ENCODE measurements at places on chromosomes 7 and 10. TPM values are rescaled to one million over a fixed set of nuclear protein-coding genes. Genes with fewer than 3 reads are reported as not detected.

GRCh38 chr10:113169111-113169510 is 219.1 kb downstream of the TCF7L2 start:
- H3K27ac ChIP-seq: no peak overlapping the region
- no peak for DNase-seq
- H3K4me3 ChIP-seq: no peak overlapping the region

GRCh38 chr10:128985036-128985435 is 482.0 kb upstream of the MGMT start:
- no peaks in the 10 kb centered on the region for H3K36me3 ChIP-seq
- no peaks in the 10 kb centered on the region for H3K27me3 ChIP-seq
- no peaks in the 10 kb centered on the region for H3K4me1 ChIP-seq

- no peaks in the 10 kb centered on the region for H3K4me1 ChIP-seq
- no peaks in the 10 kb centered on the region for H3K27me3 ChIP-seq
- H3K4me3 ChIP-seq: no peak overlapping the region
Observed at GRCh38 chr10:78414380-78414779, 380.7 kb downstream of the RPS24 start.

DNA sequence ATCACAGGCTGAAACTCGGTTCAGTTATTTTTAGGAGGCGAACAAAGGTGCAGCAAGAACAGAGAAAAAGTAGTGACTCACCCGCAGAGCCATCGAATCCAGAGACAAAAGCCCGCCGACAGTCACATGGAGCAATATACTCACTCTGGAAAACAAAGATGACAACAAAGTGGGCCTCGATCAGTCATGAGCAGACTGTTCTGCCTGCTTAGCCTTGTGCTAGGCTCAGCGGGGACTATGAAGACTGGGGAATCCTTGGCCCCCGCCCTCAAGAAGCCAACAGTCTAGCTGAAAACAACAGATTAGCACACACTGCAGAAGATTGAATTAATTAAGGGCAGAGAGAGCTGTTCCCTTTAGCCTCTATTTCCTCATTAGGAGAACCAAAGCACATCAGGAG is 30.4 kb downstream of the XPNPEP1 start:
- no peak overlapping the region for H3K4me3 ChIP-seq
- peak; percentile 47 for DNase-seq
- peaks cover 40% of the 10 kb centered on the region for H3K4me1 ChIP-seq
- H3K27me3 ChIP-seq: no peaks in the 10 kb centered on the region
- H3K27ac ChIP-seq: no peak overlapping the region

- no peaks in the 10 kb centered on the region for H3K4me1 ChIP-seq
- H3K4me3 ChIP-seq: no peak overlapping the region
- no peaks in the 10 kb centered on the region for H3K27me3 ChIP-seq
Observed at GRCh38 chr7:107364787-107365186, 105.1 kb upstream of the GPR22 start.

DNA sequence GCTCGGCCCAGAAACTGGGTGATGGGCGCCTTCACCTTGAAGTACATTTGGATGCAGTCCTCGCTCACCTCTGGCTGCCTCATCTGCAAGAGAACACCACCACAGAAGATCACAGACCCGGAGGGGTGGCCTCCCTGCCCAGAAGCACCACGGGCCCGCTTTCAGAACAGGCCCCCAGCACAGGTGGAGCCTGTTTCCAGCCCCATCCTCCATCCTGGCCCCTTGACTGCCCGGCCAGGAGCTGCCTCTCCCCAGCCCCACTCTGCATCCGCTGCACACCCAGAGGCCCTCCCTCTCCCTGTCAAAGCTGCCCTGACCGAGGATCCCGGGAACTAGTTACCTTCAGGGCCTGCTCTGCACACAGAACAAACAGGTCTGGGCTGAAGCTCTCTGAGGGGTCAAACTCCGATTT is 724 bp downstream of the CFAP46 start:
- H3K36me3 ChIP-seq: no peaks in the 10 kb centered on the region
- DNase-seq: no peak
- no peak overlapping the region for H3K27ac ChIP-seq
- H3K4me3 ChIP-seq: no peak overlapping the region
- H3K4me1 ChIP-seq: peaks cover 11% of the 10 kb centered on the region

GRCh38 chr10:58642283-58642682 is 129.6 kb downstream of the BICC1 start:
- H3K4me3 ChIP-seq: no peak overlapping the region
- H3K4me1 ChIP-seq: no peaks in the 10 kb centered on the region
- H3K36me3 ChIP-seq: no peaks in the 10 kb centered on the region
- no peak overlapping the region for H3K27ac ChIP-seq
- no peak for DNase-seq

DNA sequence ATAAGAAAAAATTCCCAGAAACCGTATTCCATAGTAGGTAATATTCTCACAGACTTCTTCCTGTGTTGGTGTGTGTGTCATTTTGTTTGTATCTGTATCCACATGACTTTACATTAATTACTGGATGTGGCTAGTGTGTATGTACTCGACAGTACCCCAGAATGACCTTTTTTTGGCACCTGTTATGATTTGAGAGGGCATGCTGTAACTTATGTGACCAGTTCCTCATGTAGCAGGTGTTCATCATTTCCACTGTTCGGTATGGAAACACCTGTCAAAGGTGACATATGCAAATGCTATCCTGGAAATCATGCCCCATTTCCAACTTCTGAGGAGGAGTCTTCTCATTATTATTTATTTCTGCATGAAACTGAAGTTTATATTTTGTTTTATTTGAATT is 89.3 kb downstream of the ZMYND11 start:
- H3K4me3 ChIP-seq: no peak overlapping the region
- no peak for DNase-seq
- H3K27ac ChIP-seq: no peak overlapping the region
- H3K36me3 ChIP-seq: no peaks in the 10 kb centered on the region
- peaks cover 20% of the 10 kb centered on the region for H3K4me1 ChIP-seq

- no peak overlapping the region for H3K4me3 ChIP-seq
- no peaks in the 10 kb centered on the region for H3K27me3 ChIP-seq
- no peaks in the 10 kb centered on the region for H3K4me1 ChIP-seq
- H3K36me3 ChIP-seq: no peaks in the 10 kb centered on the region
- no peak for DNase-seq
Observed at GRCh38 chr7:68678196-68678595, 920.1 kb upstream of the AUTS2 start.

DNA sequence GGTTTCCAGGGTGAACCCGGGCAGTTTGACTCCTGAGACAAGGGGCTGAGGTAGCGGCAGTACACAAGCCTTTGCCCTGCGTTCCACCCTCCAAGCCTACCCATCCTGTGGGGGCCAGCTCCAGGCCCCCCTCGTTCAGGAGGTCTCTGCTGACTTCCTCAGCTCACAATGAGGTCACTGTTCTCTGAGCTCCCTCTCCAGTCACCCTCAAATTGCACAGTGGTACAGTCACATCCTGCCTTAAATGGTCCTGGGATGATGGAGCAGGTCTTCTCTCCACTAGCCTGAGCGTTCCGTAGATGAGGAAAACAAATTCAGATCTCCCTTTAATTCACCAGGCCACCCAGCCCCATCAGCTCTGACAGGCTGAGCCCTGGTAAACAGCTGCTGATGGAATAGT is 90.2 kb downstream of the SH3PXD2A start:
- H3K36me3 ChIP-seq: no peaks in the 10 kb centered on the region
- peak; percentile 31 for DNase-seq
- no peak overlapping the region for H3K27ac ChIP-seq
- peaks cover 57% of the 10 kb centered on the region for H3K4me1 ChIP-seq

DNA sequence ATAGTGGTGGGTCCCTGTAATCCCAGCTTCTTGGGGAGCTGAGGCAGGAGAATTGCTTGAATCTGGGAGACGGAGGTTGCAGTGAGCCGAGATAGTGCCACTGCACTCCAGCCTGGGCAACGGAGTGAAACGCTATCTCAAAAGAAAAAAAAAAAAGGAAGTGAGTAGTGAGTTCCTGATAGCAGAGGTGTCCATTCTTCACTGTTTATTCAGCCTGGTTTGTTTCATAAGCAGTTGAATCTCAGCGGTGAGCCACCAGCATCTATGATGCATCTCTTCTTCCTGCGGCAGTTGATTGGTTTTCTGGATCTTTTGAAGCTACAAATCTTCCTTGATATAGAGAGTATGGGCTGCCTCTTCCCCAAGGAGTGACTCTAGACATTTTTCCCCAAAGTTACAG is 316.1 kb upstream of the MTPN start:
- no peak overlapping the region for H3K4me3 ChIP-seq
- H3K36me3 ChIP-seq: no peaks in the 10 kb centered on the region
- H3K27ac ChIP-seq: no peak overlapping the region
- H3K27me3 ChIP-seq: no peaks in the 10 kb centered on the region
- H3K4me1 ChIP-seq: no peaks in the 10 kb centered on the region

DNA sequence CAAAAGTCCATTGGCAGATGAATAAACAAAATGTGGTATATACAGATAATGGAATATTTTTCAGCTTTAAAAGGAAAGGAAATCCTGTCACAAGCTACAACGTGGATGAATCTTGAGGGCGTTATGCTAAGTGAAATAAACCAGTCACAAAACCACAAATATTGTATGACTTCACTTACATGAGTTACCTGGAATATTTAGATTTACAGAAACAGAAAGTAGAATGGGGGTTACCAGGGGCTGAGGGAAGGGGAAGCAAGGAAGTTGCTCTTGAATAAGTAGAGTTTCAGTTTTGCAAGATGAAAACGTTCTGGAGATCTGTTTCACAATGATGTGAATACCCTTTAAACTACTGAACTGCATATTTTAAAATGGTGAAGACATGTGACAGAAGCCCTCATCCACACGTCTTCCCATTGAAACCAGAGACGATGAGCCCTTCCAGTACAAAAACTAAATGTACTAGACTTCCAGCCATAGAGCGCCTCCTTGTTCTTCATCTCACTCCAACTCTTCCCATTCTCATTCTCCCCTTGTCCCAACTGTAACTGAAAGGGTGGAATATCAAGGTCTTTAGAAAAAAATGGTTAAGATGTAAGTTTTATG is 62.4 kb downstream of the MICU1 start:
- peaks cover 34% of the 10 kb centered on the region for H3K4me1 ChIP-seq
- no peaks in the 10 kb centered on the region for H3K27me3 ChIP-seq
- H3K4me3 ChIP-seq: peak overlapping the region; percentile 18
- DNase-seq: peak; percentile 37
- peaks cover 43% of the 10 kb centered on the region for H3K36me3 ChIP-seq
- H3K27ac ChIP-seq: peak overlapping the region; percentile 79

GRCh38 chr7:7816084-7816483 is 97.7 kb upstream of the RPA3 start:
- peaks cover 39% of the 10 kb centered on the region for H3K4me1 ChIP-seq
- H3K36me3 ChIP-seq: peaks cover 8% of the 10 kb centered on the region
- no peak overlapping the region for H3K27ac ChIP-seq
- no peaks in the 10 kb centered on the region for H3K27me3 ChIP-seq

DNA sequence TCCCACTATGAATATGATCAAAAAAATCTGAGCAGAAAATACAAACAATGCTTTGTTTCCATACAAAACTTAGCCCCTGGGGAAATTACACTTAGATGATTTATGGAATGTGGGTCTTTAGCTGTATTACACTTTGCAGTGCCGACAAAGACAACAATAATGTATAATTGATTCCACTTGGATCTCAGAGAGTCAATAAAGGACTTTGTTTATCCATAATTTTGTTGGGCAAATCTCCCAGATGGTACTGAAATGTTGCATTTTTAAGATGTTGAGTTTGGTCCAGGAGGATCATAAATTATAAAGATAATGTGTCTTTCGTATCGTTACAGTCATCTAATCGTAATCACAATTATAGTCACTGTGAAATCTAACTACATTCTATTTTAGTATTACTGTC is 66.9 kb upstream of the DOCK1 start:
- H3K4me3 ChIP-seq: no peak overlapping the region
- H3K4me1 ChIP-seq: no peaks in the 10 kb centered on the region
- no peaks in the 10 kb centered on the region for H3K36me3 ChIP-seq
- H3K27ac ChIP-seq: no peak overlapping the region
- no peaks in the 10 kb centered on the region for H3K27me3 ChIP-seq

DNA sequence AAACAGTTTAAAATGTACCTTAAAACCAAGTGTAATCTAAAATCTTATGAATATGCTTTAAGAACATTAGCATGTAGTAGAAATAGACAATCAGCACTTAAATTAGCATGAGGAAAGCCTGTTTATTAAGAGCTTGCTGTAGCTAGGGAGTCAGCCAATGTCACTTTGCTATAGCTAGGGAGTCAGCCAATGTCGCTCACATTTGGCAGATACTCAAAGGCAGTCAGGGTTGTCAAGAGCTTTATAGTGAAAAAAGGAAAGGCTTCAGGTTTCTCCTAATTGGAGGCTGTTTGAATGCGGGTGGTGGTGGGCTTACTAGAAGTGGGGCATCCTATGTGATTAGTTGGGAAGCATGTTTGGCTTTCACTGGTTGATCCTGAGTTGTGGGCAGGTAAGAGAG is 226.2 kb upstream of the DGKB start:
- no peak overlapping the region for H3K4me3 ChIP-seq
- H3K27ac ChIP-seq: no peak overlapping the region
- no peaks in the 10 kb centered on the region for H3K36me3 ChIP-seq
- no peaks in the 10 kb centered on the region for H3K4me1 ChIP-seq
- H3K27me3 ChIP-seq: no peaks in the 10 kb centered on the region

DNA sequence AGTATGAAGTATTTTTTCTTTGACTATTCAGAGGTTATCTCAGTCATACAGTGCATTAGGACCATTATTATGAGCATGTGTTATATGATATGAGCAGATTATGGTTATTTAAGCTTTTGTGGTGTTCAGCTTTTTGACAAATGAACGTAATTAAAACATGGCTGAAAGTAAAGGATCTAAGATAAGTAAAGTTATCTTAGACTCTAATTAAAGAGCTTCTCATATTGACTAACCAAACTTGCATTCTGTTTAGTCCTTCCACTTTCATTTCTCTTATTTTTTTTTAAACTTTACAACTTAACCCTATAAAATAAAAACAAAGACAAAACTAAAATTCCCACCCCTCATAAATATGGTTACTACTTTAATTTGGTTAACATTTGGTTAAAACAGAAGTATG is 6.9 kb upstream of the GPR85 start:
- no peak overlapping the region for H3K27ac ChIP-seq
- H3K36me3 ChIP-seq: no peaks in the 10 kb centered on the region
- no peak for DNase-seq

The FAM25G gene
- not detected for total RNA-seq

The SEMA4G gene
- total RNA-seq: 0.58 TPM

The CHAT gene
- total RNA-seq: not detected

The GOLGA7B gene
- 0.87 TPM for total RNA-seq

The NPSR1 gene
- not detected for total RNA-seq

The KEL gene
- total RNA-seq: 0.55 TPM

The ZC3HAV1 gene
- total RNA-seq: 99.6 TPM

The NKX2-3 gene
- not detected for total RNA-seq

The C7orf33 gene
- not detected for total RNA-seq

The RAPGEF5 gene
- total RNA-seq: 0.27 TPM

Measured in activated CD4-positive, alpha-beta memory T cell treated with anti-CD3 and anti-CD28 coated beads for 36 hours (primary cell).